KBM-7 (cell line): ENCODE measurements at places on chromosomes 5 and 9.

DNA sequence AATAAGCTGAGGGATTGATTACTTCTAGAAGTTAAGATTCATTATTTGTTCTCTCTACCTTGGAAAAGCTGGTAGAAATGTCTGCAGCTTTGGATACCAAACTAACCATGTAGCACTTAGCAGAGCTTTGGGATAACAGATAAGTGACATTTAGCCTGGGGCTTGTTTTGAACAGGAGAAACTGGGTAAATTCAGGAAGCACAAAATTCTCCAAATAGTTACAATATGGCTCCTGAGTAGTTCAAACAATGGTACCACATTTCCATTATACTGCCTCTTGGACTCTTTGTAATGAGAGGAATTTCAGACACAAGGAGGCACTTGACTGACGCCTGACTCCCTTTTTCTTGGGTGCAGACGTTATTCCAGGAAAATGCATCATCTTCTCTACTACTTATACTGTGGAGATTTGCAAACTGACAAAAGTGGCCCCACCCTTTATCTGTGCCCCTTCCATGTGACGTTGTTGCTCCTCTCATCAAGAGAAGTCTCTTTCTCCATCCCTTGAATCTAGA lies 22.5 kb downstream of the PRUNE2 start:
- no peak for DNase-seq

DNA sequence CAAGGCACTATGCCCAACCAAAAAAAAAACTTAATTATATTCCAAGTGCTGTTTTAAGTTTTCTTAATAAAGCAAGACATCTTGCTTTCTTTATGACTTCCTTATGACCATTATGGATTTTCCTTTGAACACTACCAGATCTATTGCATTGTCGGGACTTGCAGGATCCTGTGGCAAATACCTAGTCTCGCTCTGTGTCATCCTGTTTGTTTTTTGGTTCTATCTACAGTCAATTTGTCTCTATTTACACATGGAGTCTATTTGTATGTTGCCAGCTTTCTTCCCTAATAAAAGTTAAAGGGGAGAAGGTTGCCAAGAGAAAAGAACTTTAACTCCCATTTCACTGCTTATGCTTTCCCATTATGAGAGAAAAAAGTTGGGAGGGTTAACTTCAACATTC lies 4.9 kb downstream of the HINT1 start:
- DNase-seq: no peak

- DNase-seq: no peak
Observed at GRCh38 chr5:89572696-89573095, 689.7 kb upstream of the MEF2C start.

DNA sequence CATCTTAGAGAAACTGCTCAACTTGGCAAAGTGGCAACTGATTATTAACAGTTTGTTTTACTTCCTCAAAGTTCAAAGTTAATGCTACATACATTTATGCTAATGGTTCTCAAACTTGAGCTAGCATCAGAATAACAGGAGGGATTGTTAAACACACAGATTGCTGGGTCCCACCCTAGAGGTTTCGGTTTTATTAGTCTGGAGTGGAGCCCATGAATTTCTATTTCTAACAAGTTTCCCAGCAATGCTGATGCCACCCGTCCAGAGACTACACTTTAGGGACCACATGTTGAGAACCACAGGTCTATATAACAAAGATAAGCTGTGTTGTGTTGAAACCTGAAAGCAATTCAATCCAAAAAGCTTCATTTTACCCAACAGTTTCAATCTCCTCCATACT lies 95.3 kb downstream of the FBXW11 start:
- DNase-seq: no peak

DNA sequence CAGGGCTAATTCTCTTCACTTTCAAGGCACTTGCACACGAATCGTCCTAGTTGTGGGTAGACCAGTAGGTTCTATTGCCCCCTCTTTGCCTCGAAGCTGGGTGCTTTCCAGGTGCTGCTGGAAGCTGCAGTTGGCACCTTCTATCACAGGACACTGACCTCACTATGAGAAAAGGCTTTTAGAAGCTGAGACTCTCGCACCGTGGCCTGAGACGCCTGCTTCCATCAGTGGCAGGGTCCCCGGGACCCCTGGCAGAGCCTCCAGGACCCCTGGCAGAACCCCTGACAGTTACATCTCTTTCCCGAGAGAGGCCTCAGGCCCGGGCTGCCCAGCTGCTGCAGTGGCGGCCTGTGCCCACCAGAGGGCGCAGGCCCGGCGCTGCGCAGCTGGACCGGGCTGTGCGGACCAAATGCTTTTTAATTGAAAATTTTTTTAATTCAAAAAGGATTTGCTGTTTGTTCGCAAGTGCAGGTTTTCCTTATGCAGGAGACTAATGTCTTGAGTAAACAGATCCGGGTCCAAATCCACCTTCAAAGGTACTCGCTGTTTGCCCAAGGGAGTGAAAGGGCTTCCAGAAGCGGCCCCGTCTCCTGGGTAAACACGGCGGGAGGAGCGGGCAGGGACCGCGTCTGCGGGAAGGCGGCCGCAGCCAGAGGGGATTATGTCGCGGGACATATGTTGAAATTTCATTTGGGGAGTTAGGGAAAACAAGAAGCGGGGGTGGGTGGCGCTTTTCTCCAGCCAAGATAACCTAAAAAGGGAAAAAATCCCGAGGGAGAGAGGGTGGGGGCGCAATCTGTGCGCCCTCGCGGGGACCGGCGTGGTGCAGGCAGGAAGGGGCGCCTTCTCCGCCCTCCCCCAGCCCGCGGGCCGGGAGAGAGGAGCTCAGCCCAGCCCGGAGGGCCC lies 114.5 kb upstream of the LMX1B start:
- peak; percentile 63 for DNase-seq
